Activated CD4-positive, alpha-beta T cell treated with anti-CD3 and anti-CD28 coated beads, Interleukin-2, amount 50 U/mL, for 24 hours (primary cell): ENCODE measurements at places on chromosomes 6 and 20.

DNA sequence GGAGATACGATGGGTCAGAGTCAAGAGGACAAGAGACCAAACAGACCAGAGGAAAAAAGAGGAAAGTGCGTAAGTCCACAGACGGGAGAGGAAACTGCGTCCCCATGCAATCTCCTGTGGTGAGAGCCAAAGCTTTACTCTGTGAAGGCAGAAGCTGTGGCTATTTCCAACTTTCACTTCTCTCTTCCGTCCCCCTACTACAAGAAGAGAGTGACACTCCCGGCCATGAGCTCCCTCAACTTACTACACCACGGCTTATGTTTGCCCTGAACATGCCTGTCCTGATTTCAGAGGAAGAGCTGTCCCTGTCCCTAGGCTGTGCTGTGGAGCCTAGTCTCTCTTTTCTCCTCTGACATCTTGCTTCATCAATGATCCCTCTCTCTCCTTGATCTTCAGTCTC is 11.5 kb upstream of the SSR1 start:
- DNase-seq = no peak

DNA sequence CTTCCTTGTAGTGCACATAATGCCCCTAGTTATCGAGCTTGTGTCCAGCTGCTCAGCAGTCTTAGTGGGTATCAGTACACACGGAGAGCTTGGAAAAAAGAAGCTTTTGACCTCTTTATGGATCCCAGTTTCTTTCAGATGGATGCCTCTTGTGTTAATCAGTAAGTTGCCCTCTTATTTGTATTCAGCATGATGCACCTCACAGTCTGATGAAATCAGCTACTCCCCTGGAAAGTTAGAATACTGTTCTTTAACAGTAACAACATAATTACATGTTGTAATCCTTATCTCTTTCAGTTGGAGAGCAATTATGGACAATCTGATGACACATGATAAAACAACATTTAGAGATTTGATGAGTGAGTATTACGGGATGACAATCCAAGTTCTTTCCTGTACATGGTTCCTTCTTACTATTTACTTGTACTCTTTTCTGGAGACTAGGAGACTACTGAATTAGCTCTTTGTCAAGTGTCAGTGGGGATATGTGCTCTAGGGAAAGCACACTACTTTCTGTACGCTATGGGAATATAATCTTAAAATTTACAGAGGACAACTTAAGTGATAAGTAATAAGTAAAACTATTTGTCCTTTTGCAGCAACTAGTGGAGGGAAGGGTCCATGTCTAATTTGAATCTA is 39.1 kb downstream of the PGM3 start:
- no peak for DNase-seq

DNA sequence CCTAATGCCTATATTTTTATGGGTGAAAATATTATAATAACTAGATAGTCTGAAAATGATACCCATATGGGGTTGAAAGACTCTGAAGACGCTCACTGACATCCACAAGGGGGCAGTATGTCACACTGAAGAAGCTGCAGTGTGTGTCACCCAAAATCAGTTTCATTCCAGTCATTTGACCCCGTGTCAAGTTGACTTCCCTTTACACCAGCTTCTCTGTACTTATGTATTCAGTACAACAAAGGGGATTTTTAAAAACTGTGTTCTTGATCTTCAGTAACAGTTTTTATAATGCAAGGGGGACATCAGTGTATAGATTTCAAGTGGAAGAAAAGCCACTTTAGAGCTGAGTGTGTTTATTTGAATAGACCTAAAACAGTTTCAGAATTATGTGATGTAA is 19.3 kb downstream of the FAXC start:
- peak; percentile 23 for DNase-seq

- peak; percentile 43 for DNase-seq
Observed at GRCh38 chr20:19628570-19629134, 129.4 kb upstream of the RIN2 start.

DNA sequence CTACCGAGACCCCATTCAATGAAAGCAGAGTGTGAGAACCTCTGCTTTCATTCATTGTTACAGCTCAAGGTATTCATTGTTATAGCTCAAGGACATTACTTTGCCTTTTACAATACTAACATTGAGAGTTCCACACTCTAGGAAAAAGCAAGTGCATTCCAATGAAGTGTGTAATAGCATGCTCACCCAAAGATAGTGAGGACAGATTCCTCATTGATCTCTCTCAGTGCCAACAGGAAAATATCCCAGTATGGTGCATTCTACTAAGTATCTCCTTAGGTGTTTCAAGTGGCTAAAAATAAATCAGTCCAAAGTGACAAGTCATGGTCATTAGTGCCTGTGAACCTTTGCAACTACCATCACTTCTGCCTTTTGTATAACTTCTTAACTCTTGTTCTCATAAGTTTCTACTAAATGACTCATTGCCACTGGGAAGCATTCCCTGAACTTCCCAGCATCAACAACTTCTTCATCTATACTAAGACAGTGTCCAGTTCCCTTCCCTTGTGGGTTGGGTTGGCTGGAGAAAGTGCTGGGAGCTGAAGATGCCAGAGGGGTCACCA is 140.7 kb upstream of the STXBP5 start:
- no peak for DNase-seq

- no peak for DNase-seq
Observed at GRCh38 chr20:11847827-11848226, 69.9 kb upstream of the BTBD3 start.

- no peak for DNase-seq
Observed at GRCh38 chr6:105974986-105975385, 111.2 kb upstream of the PRDM1 start.

- no peak for DNase-seq
Observed at GRCh38 chr20:61724376-61724775, 341.3 kb downstream of the TAF4 start.

- DNase-seq = no peak
Observed at GRCh38 chr6:147983581-147984366, 358.9 kb upstream of the SASH1 start.

GRCh38 chr6:132780770-132781371 is 17.6 kb downstream of the SLC18B1 start:
- DNase-seq = no peak

GRCh38 chr6:158047127-158047518 is 65.5 kb downstream of the SYNJ2 start:
- DNase-seq = peak; percentile 71

- no peak for DNase-seq
Observed at GRCh38 chr6:14968056-14968637, 277.7 kb upstream of the JARID2 start.

GRCh38 chr20:57323034-57323433 is 6.6 kb upstream of the SPO11 start:
- DNase-seq = no peak

- no peak for DNase-seq
Observed at GRCh38 chr6:27812078-27812804, 100.0 kb downstream of the OR2B2 start.

GRCh38 chr6:159214281-159214680 is 45.1 kb downstream of the FNDC1 start:
- DNase-seq = no peak

DNA sequence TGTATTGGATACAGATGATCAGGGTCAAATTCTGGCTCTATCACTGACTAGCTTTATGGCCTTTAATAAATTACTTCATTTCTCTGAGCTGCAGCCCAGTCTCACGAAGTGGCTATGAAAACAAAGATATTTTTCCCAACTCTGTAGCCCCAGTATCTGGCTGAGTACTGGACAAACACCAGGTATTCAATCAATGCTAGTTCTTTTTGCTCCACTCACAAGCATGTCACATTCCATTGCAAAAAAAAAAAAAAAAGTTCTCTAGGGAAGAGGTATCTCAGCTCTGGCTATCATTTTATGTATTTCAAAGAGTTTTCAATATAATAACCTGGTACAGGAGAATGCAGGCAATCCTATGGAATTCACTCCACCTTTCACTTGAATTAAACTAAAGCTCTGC is 3.1 kb downstream of the CHD6 start:
- no peak for DNase-seq

DNA sequence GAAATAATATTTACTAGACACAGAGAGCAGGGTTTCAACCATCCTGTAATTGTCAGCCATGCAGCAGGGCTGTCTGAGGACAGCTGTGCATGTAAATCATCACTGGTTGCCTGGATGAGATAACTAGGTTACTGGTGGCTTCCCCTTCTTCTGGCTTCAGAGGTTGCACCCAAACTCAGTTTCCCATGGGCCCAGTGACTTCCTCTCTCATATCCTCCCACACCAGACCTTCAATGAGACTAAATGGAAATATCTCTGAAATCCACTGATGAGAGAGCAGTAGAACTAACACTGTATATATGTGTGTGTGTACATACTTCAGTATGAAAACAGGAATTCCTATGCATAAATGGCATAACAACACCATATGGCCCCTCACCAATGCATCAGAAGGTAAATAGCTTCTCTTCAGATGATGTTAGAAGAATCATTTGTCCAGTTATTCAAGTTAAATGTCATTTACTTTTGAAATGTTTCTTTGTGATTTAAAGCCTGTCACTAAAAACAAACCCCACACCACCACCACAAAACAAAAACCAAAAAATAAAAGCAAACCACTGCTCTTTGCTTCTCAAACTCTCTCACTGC is 51.0 kb upstream of the IL20RA start:
- no peak for DNase-seq

- DNase-seq = no peak
Observed at GRCh38 chr6:144730088-144730645, 445.0 kb downstream of the UTRN start.

DNA sequence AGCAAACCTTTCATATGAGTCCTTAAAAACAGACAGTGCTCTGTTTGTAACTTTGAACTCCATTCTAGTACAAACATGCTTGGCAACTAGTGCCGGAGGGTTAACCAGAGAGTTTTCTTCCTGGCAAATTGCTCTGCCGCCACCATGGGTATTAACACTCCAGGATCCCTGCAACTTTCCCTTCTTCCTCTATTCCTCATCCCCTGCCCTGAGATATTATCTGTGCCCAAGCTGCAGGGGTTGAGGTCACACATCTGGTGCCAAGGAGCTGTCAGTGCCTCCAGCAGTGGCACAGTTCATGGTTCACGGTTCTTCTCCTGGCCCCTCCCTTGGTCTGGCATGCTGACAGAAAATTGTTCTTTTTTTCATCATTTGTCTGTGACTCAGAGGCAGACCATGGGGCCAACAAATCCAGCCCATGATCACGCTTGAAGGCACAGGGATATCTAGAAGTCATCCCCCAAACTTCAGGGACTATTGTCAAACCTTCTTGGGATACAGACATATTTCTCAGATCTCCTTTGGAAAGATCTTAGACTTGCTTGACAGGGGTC is 77.5 kb downstream of the ATXN1 start:
- no peak for DNase-seq

DNA sequence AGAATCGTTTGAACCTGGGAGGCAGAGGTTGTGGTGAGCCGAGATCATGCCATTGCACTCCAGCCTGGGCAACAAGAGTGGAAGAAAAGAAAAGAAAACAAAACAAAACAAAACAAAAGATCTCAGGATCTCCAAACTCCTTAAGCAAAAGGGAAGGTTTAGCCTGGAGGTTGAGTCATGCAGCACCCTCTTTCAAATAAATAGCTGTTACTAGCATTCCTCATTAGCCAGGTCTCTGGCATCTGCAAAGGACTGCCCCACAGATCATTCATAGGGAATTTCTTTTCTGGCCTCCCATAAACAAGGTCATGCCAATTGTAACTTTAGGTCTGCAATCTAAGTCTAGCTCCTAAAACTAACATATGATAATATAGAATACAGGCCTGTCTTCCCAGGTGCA is 37.2 kb downstream of the EDN1 start:
- DNase-seq = no peak

DNA sequence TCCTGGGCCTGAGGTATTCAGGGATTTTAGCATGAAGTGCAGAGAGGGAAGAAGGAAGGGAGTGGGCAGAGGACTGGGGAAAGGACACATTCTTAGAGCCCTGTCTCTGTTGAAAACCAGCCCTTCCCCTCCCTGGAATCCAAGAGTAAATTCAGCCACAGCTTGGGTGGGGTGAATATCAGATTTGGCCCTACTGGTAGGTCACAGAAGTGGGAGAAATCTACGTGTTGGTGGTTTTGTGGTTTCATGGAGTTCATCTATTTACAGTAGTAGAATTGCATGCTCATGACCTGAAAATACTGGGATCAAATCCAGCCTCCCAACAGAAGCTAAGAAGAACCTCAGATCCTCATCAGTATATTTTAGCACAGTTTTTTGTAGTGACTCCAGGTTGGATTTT is 404.4 kb downstream of the BMP2 start:
- no peak for DNase-seq

DNA sequence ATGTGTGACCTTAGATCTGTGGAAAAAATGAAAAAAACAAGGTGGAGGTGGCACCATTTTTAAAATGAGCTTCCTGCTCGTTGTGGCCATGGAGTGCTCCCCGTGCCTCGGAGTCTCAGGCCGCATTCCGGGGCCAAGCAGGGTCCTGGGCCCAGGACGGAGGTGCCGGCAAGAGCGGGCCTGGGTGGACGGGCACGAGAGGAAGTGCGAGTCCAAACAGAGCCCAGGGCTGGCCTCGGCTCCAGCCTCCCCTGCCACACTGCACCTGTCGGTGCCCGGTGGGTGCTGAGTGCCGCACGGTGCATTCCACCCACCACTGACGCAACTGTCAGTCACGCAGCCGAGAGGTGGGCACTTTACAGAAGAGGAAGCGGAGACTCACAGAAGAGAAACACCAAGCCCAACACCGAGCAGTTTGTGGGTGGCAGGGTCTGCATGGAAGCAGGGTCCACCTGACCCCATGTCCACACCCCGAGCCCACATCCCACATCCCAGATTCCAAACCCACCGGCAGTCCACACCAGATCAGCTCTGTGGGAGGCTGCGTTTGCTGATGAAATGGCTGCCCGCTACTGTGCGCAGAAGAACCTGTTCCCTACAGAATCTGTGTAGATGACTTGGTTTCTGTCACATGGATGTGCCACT is 97.7 kb downstream of the PSMB1 start:
- DNase-seq = no peak

GRCh38 chr6:146709036-146709622 is 110.4 kb downstream of the ADGB start:
- no peak for DNase-seq

GRCh38 chr6:2962004-2962403 is 9.4 kb downstream of the SERPINB6 start:
- DNase-seq = no peak

DNA sequence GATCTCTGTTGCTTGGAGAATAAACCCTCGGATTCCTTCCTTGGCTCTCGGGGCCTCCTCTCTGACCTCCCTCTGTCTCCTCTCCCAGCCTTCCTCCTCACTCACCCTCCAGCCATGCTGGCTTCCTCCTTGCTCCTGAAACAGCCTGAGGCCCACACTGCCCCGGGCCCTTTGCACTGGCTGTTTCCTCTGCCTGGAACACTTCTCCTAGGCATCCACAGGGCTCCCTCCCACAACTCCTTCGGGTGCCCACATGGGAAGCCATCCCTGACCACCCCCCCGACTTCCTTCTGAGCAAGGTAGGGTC is 87.7 kb downstream of the CEBPB start:
- DNase-seq = no peak

- DNase-seq = no peak
Observed at GRCh38 chr6:48542191-48542590, 431.2 kb upstream of the PTCHD4 start.

GRCh38 chr20:63471981-63472831 is at the start of gene KCNQ2:
KCNQ2 (minus strand) TSS chr20:63472655; CDS start chr20:63472463, 192 bp downstream.
- no peak for DNase-seq
